ENCODE measurements at places on chromosomes 7 and 10.

GRCh38 chr7:20310301-20310700, 20.4 kb upstream of the ITGB8 start:
- DNase-seq = no peak

GRCh38 chr7:2190531-2190930, 42.2 kb downstream of the MAD1L1 start:
- no peak for DNase-seq

GRCh38 chr7:7620644-7621210, 19.8 kb upstream of the UMAD1 start:
- DNase-seq = no peak

DNA sequence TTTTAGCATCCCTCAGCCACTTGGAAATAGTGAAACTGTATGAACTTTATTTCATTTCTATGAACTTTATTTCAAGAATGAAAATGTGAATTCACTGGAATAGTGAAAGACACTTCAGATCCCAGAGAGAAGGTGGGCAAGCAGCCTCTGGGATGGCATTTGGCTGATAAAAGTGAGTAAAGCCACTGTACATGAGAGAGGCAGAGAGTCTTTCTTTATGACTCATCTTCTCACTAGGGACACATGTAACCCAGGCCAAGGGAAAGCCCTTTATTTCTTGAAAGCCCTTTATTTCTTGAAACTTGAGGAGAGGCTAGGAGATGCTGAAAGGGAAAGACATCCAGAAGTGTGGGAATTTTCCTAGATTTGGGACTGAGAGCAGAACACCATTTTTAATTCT, 148.9 kb upstream of the SMIM30 start:
- no peak for DNase-seq

- no peak for DNase-seq
Measured at GRCh38 chr7:36784991-36785940, 61.0 kb upstream of the AOAH start.

DNA sequence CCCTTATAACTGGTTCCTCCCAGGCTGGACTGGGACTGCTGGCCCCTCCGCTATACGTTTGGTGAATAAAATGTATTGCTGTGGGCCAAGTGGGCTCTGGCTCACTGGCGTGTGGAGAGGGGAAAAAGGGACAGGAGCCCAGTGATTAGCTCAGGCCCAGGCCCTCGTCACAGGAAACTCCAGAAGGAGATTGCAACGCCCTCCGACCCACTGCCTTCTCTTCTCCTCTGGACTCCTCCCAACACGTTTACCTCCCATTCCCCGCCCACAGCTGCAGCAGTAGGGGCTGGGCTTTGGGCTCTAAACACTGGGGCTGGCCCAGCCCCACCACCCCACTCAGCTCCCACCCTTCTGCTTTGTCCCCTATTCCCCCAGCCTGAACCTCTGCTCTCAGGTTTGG, 173.9 kb downstream of the NEURL1 start:
- no peak for DNase-seq

Data from AG04449 (cell line).